ENCODE measurements at places on chromosomes 7 and 10.

DNA sequence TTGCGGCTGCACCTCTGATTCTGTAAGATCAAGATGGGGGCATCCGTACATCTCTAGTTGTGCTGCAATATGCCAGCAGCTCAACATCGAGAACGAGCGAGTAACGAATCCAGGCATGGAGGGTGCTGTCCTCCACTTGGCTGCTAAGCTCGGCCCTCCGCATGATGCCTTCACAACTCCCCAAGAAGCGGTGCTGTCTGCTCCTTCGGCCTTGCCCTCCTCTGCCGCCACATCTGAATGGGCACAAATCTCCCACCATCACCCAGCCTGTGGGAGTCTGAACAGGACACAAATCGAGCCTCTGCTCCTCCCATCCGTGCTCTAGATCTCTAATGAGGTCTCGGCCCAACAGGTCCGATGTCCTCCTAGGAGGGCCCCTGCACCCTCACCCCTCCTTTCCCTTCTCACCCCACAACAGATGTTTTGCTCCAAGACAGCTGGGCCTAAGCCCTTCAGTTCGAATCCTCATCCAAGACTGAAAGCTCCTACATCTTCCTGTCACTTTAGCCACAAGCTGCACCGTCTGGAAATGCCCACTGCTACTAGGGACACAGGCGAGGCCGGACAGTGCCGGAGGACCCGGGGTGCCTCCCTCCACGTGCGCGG, 86.7 kb downstream of the ZNF33B start:
- DNase-seq = no peak

DNA sequence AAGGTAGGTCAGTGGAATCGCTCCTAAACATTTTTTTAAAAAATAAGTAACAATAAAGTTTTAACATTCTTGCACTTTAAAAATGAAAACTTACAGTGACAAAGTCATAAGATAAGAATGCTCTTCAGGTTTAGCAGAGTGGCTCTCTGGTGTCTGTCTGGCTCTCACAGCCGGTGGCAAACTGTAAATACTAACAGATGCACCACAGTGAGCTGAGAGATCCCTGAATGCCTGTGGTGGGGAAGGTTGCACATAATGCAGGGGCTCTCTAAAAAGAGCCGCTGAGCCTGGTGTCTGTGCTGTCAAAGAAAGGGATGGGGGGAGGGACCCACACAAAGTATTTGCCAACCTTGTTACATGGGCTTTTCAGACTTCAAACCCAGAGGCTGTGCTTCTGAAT, 498.3 kb downstream of the CCSER2 start:
- no peak for DNase-seq

GRCh38 chr10:75643944-75644692, 212.7 kb downstream of the LRMDA start:
- no peak for DNase-seq

DNA sequence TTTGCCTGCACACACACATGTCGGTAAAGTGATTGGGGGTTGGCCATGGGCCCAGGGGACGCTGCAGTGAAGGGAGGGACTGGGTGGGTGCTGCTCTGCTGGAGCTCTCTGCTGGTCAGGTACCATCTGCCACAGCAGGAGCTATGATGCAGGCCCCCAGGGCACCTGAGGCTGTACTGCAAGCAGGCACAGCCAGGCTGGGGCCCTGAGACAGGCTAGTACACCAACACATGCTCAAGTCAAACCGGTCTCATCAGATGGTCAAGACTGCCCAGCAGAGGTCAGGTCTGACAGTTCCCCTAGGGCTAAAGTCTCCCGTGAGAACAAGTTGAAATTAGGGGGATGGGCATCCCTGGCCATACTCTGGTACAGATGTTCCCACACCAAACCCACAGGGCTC, 118.3 kb upstream of the THSD7A start:
- no peak for DNase-seq

DNA sequence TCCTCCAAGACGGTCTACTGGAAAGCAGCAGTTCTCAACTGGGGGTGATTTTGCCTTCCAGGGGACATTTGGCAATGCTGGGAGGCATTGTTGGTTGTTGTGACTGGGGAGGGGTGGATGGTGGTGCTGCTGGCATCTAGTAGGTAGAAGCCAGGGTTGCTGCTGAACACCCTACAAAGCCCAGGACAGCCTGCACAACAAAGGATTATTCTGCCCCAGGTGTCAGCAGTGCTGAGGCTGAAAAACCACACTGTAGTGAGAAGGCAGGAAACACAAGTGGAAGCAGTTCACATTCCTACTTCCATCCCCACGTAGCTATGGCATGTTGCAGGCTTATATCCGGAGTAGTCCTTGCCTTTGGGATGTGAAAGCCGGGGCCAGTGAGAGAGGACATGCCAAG, 86.9 kb downstream of the AOAH start:
- DNase-seq = no peak

All from head of caudate nucleus (tissue), 42 donors.